HepG2 (cell line): ENCODE measurements at places on chromosomes 12 and 14. TPM values are rescaled to one million over a fixed set of nuclear protein-coding genes. Genes with fewer than 3 reads are reported as not detected.

The SETD1B gene
- total RNA-seq, result 1.4 and 1.8 TPM in 2 replicates

The IL31 gene
- total RNA-seq, result not detected in 2 replicates

The NFATC4 gene
- 0.04 TPM in 1 of 2 replicates, not detected in the other for total RNA-seq

The SLC5A8 gene
- not detected in 2 replicates for total RNA-seq

The SUOX gene
- total RNA-seq, result 23.9 and 24.6 TPM in 2 replicates

The MIPOL1 gene
- total RNA-seq, result 34.2 and 35.2 TPM in 2 replicates

The AQP2 gene
- not detected in 2 replicates for total RNA-seq

The SLC6A15 gene
- not detected in 2 replicates for total RNA-seq

The CD27 gene
- not detected in 2 replicates for total RNA-seq

The TAS2R19 gene
- 0.88 and 5.3 TPM in 2 replicates for total RNA-seq

The C14orf132 gene
- 0.15 and 0.18 TPM in 2 replicates for total RNA-seq

The RNASE7 gene
- total RNA-seq, result not detected in 2 replicates

The BMP4 gene
- 42.0 and 56.4 TPM in 2 replicates for total RNA-seq

The CCDC92 gene
- total RNA-seq, result 4.6 and 5.4 TPM in 2 replicates

The FAM181A gene
- total RNA-seq, result 1.1 and 1.5 TPM in 2 replicates

The KRT79 gene
- not detected in 2 replicates for total RNA-seq

The MUCL1 gene
- total RNA-seq, result not detected in 2 replicates

The COCH gene
- 46.1 and 79.3 TPM in 2 replicates for total RNA-seq

The GOLT1B gene
- total RNA-seq, result 38.4 and 55.5 TPM in 2 replicates

The ORAI1 gene
- 5.9 and 9.2 TPM in 2 replicates for total RNA-seq

The OASL gene
- total RNA-seq, result 0.18 and 0.22 TPM in 2 replicates

The FOXN4 gene
- total RNA-seq, result 0.11 and 0.13 TPM in 2 replicates

The ASCL1 gene
- not detected in 2 replicates for total RNA-seq

The ACOT4 gene
- 0.04 TPM in 1 of 2 replicates, not detected in the other for total RNA-seq

The GALNT16 gene
- total RNA-seq, result 0.36 and 0.82 TPM in 2 replicates
